Stimulated activated CD8-positive, alpha-beta memory T cell treated with anti-CD3 and anti-CD28 coated beads, Interleukin-7, amount 100 ng/mL, for 1 hour (primary cell): ENCODE measurements at places on chromosomes 5 and 9.

- DNase-seq, result no peak
Measured at GRCh38 chr5:142078221-142078620, 30.4 kb upstream of the NDFIP1 start.

DNA sequence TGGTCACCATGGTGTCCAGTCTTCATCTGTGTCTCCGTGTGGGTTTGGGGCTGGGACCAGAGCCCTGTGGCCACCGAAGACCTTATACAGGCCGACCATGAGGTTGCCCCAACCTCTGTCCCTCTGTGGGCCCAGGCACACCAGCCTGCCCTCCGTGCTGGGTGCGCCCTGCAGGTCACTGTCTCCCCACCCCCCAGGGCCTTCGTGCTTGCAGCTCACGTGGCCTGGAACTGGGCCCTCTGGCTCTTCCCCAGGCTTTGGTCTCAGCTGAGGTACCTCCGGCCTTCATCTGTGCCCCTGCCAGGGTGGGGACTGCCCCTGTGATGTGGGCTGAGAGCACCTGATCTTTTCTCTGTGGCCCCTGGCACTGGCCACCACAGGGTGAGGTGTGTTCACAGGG lies 92.1 kb downstream of the RXRA start:
- DNase-seq, result no peak

DNA sequence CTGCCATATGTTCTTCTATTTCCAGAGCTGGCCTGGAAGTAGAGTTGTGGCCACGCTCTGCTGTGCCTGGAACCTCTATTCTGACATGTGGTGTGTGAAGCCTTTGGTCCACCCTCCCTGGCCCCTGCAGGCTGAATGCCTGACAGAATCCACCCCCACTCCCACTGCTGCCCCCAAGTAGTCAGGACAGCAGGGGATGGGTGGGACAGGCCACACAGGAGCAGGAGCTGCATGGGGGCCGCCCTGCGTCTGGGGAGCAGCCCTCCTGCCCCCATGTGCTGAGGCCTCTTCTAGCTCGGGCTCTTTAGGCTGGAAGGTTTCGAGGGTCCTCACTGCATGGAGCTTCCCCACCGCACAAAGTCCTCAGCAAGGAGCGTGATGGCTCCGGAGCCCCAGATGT lies 32.6 kb upstream of the IRX4 start:
- no peak for DNase-seq

- no peak for DNase-seq
Measured at GRCh38 chr5:17438027-17438426, 60.0 kb upstream of the TAF11L2 start.

DNA sequence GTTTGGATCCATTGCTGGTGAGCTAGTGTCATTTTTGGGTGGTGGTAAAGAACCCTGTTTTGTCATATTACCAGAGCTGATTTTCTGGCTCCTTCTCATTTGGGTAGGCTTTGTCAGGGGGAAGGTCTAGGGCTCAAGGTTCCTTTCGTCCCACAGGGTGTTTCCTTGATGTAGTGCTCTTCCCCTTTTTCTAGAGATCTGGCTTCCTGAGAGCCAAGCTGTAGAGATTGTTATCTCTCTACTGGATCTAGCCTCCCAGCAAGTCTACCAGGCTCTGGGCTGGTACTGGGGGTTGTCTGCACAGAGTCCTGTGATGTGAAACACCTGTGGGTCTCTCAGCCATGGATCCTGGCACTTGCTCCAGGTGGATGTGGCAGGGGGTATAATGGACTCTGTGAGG lies 145.9 kb downstream of the HINT1 start:
- no peak for DNase-seq

DNA sequence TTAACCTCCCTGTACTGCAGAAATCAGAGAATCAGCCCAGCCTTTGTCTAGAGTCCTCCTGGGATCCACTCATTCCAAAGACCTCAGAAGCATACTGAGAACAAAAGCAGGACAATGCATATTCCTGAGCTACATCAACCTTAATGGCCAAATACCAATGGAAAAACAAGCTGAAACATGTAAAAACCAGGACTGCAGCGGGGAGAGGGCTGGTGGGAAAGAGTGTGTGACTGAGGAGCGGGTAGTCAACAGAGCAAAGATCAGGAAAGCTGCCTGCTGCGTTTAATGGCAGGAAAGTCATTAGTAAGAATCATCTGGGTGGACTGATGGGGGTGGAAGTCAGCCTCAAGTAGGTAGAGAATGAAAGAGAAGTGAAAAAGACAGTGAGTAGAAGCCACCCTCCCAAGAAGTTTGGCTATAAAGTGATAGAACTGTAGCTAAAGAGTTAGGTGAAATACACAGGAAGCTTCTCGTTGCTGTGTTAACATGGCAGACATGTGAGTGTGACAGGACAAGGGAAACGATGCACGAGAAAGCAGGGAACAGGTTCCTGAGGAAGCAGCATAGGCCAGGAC lies 88.1 kb downstream of the OTULIN start:
- no peak for DNase-seq

- DNase-seq, result no peak
Measured at GRCh38 chr9:87497604-87498045, at the start of gene DAPK1. Gene DAPK1 (plus strand): TSS chr9:87497867. CDS start chr9:87499078, 1,211 bp downstream.

DNA sequence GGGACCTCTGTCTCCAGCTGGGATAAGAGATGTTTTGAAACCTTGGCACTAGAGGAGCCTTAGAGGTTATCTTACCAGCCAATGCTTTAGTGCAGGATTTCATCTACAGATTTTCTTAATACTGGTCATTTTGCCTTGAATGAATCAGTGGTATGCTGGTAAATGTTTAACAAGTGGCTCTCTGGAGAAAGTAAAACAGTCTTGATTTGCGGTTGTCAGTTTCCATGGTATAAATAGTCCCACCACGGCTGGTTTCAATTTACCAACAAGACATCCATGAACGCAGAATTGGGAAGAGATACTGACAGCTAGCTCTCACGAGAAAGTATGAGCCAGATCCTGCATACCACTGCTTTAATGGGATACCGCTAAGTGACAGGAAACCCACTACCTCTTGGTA lies 56.7 kb upstream of the CXCL14 start:
- no peak for DNase-seq

DNA sequence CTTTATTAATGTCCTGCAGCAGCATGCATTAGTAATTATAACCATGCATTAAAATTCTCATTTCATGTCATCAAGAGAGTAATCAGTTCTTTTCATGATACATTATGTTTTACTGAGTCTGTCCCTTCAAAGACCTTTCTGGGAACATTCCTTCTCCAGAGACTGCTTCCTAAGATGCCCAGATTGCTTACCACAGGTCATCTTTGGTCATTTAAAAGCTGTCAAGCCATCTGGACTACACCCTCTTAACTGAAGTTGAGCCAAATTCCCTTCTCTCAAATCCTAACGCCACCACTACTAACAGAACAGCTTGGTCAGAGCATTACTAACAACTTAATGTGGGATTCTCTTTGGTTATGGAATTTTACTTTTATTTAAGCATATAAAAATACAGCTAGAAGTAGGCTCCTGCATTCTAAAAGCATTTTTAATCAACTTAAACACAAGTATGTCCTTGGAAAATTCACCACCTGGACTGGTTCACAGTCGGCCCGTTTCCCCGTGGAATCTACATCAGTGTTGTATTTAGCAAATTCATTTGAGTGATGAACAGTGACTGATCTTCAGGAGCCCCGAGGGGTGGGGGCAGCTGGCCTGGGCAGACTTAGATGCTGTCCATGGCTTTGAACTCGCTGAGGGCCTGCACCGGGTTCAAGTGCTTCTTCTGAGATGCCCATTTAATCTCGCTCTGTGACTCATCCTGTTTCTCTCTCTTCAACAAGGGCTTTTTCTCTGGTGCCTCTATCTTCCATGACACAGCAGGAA lies 92.8 kb upstream of the CCDC112 start:
- DNase-seq, result no peak

- DNase-seq, result no peak
Measured at GRCh38 chr9:97373331-97373730, 38.6 kb upstream of the TDRD7 start.

- DNase-seq, result no peak
Measured at GRCh38 chr5:139228201-139228803, 30.1 kb upstream of the SIL1 start.

DNA sequence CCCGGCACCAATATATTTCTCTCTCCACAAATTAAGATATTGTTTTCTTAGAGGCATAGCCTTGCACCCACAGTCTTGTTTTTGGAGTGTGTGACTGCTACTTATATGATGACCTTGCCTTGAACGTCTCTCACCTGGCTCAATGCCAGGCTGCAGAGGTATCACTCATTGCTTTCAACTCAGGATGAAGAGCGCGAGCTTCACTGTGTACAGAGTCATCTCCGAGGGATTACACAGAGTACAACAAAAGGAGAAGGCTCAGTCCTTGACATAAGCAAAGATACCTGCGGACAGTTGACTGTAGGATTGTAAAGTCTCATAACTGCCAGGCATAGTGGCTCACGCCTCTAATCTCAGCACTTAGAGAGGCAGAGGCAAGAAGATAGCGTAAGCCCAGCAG lies 53.8 kb downstream of the CD180 start:
- DNase-seq, result no peak

- no peak for DNase-seq
Measured at GRCh38 chr5:169798438-169798837, 161.4 kb downstream of the DOCK2 start.

GRCh38 chr9:129380961-129381401 lies 202.9 kb upstream of the IER5L start:
- DNase-seq, result no peak

DNA sequence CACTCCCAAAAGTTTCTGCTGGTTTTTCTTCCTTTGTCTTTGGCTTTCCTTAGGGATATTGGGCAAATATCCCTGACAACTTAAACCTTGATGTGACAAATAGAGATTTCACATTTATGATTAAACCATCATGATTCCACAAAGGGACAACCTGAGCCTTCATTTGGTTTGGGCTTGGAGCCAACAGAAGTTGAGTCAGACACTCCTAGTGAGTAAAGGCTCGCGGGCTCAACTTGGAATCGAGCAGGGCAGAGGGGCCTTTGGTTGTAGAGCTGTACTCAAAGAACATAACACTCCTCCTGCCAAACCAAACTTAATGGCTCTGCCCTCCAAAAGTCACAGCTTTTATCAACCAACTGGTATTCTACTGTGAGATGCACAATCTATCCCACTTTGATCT lies 290.2 kb upstream of the MAP3K1 start:
- DNase-seq, result no peak

- DNase-seq, result no peak
Measured at GRCh38 chr9:36039696-36040095, 3.0 kb downstream of the RECK start.

- no peak for DNase-seq
Measured at GRCh38 chr5:174626369-174626920, 97.9 kb upstream of the MSX2 start.

GRCh38 chr9:27600256-27600655 lies 27.0 kb upstream of the C9orf72 start:
- no peak for DNase-seq

DNA sequence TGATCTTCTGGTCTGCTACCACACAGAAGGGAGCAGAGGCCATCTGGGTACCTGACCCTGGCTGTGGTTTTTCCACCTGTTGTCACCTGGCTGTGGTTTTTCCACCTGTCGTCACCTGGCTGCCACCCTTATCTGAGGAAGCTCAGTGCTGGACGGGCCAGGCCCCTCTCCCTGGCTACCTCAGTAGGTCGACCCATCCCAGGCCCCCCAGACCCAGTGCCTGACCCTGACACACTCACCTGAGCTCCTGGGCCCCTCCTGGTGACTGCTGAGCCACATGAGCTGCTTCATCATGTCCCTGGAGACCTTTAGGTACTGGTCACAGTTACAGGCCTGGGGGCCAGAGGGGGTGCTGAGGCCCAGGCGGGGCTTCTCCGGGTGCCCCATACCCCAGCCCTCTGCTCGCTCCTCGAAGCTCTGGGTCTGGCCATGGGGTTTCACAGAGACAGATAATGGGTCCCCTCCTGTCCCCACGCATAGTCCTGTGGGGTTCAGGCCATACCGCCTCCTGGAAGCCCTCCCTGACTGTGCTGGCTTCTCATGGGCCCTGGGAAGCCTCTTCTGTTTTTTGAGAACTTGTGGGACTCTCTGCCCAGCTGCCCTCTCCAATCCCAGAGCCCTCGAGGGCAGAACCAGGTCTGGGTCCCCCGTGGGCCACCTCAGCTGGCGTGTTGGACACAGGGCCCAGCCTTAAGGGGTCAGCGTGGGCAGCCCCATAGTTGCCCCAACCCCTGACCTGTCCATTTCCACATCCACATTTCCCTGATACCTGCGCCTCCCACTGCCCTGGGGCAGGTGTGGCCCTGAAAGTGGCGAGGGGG lies 7.5 kb upstream of the NRARP start:
- no peak for DNase-seq

GRCh38 chr9:9791611-9792010 lies 821.2 kb downstream of the PTPRD start:
- no peak for DNase-seq

DNA sequence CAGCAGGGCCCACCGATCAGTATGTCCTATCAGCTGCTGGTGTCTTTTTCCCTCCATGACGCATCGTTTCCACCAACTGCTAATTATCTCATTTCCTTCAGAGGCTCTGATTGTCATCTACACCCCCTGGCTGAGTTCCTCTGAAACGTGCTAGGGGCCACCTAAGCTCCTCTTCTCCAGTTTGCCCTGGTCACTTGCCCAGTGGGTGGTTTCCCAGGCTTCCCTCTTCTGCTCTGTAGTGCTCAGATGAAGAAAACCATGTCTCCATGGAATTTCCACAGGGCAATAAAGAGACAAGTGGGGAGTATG lies 65.3 kb downstream of the TSTD2 start:
- no peak for DNase-seq

DNA sequence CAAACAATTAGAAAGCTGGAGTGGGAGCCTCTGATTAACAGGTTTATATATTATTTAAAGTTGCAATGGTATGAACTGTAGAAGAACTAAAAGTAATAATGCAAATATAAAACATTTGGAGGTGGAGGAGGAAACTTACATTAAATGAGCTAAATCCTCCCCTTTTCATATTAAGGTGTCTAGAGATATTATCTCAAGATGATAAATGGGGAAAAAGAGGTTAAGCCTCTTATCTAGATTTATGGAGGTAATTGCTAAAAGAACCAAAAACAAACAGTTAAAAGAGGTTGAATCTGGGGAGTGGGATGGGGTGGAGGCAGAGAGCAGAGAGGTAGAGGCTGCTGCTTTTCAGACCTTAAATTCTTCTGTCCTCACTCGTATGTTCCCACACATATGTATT lies 147.8 kb upstream of the SLC24A2 start:
- no peak for DNase-seq

- DNase-seq, result no peak
Measured at GRCh38 chr5:68950930-68951329, 142.9 kb upstream of the SLC30A5 start.
